NCI-H187 (cell line): ENCODE measurements at places on chromosomes 1 and 21.

DNA sequence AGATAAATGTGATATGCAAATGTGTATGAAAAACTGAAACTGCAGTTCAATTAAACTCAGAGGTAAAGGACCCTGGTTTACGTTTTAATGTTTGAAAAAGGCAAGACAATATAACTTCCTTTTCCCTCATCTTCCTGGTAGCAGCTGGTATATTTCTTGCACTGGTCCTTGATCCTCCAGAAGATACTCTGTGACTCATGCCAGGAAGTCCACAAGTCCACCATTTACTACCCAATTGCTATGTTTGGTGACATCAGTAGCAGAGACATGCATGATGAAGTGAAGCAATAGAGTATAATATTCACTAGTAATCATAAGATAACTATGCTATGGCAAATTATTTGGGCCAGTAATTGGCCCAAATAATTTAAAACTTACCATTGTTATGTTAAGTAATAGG is 774.5 kb upstream of the NEGR1 start:
- DNase-seq = no peak

- DNase-seq = no peak
Observed at GRCh38 chr1:100862591-100862990, 32.1 kb downstream of the EXTL2 start.

DNA sequence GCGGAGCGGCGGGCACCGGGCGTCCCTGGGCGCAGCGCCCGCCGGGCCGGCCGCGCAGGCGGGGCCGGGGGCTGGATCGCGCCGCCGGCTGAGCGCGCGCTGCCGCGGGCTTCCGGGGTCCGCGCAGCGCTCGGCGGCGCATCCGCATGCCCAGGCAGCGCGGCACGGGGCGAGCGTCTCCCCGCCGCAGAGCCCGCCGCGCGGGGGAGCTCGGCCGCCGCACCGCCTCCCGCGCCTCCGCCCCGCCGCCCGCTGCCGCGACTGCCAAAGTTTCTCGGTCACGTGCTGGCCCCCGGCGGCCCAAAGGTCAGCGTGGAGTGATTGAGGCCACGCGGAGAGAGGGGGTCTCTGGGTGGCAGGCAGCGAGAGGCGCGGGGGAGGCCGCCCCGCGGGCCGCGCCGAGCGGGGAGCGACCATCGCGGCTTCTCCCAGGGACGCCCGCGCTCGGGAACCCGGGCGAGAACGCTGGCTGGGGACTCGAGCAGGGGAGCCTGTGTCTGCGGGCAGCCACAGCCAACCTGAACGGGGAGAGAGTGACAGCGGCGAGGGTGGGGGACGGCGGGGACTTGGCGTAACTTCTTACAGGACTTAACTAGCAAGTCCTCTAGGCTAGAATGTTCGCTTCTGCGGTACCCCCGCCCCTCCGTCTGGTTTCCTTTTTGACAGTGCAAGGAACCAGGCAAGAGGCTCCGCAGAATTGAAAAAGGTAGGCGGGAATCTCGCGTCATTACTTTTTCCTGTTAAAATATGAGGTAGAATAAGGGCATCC is at the start of gene ILDR2:
Gene ILDR2, minus strand, starts transcription at position 180 of the 769 bp plus-strand sequence. CDS start 272 bp downstream, outside the sequence.
- DNase-seq = peak; percentile 55

DNA sequence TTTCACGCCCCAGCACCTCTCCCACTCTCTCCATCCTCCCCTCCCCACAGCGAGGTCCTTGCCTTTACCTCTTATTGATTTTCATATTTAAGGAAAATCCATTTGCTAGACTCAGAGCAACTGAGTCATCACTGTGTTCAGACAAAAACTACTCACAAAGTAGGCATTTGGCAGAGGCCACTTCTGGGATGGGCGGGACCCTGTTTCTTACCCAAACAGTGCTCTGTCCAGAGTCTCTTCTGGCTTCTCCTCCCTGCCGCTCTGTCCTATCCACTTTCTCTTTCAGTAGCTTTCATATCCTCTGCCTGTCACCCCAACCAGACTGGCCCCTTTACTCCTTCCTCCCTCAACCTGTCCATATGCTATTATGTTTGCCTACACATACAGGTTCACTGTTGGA is 2.4 kb upstream of the NAV1 start:
- DNase-seq = no peak

- no peak for DNase-seq
Observed at GRCh38 chr1:234823191-234824176, 213.5 kb upstream of the IRF2BP2 start.

DNA sequence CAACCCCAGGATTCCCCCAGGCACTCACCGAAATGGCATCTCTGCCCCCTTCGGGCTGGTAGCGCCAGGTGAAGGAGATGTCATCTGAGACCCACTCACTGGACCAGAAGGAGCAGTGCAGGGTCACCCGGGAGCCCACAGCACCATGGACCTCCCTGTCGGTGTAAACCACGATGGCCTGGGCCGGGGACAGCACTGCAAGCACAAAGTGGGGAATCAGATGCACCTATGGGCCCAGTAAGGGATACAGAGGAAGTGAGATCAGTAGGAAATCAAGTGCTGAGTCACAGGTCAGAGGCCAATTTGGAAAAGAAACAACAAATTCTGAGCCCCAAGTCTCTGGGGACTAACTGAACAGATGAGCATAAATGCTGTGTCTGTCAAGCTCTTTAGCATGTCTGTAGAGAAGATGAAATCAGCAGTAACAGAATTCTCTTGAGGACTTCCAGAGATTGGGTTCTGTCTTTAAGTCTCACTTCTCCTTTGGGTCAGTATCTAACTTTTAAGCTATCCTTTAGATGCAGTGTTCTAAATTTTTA is 2.5 kb downstream of the MPZ start:
- DNase-seq = no peak

DNA sequence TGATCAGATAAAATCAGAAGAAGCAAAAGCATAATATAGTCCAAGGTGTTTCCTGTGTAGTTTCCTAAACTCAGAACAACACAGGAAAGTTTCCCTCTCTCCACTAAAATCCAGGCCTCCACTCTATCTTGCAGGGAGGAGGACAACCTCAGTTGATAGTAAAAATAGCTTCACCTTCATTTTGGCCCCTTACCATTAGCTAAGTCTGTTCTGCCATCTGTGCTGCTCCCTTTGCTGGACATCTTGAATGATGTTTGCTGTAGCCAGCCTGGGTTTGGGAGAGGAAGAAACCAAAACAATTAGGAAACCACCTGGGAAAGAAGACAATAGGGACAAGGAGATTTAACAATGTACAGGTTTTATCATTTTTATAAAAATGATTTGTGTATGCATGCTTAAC is 18.6 kb downstream of the DCAF8 start:
- no peak for DNase-seq

DNA sequence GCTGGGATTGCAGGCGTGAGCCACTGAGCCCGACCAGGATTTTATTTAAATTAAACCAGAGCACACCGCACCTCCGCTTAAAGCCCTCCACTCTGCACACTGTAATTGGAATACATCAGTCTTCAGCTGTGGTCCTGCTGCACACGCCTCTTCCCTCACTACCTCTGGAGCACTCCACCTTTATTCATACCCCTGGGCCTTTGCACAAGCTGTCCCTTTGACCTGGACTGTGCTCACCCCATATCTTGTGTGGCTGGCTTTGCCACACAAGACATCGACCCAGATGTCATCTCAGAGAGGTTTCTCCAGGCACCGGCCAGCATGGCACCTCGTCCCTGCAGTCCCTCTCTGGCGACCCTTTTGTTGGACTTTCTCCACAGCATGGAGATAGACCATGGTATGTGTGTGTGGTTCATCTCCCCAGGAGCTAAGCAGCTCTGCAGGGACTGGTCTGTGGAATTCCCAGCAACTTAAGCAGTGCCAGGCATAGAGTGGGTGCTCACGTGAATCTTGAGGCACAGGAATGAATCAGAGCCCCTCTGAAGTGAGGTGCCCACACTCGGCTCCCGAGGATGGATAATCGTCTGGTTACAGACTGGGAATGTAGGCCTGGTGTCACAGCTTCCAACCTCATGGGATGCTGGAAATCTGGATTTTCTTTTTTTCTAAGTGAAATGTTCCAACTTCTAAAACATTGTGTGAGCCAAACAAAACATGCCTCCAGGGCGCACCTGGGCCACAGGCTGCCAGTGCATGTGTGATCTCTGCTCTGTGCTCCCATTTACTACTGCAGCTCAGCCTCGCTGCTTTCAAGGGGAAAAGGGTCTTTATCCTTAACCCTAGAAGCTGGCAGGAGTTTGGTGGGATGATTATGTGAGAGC is 61.9 kb downstream of the EVA1C start:
- no peak for DNase-seq

GRCh38 chr1:180785887-180786286 is 126.8 kb upstream of the KIAA1614 start:
- DNase-seq = no peak

DNA sequence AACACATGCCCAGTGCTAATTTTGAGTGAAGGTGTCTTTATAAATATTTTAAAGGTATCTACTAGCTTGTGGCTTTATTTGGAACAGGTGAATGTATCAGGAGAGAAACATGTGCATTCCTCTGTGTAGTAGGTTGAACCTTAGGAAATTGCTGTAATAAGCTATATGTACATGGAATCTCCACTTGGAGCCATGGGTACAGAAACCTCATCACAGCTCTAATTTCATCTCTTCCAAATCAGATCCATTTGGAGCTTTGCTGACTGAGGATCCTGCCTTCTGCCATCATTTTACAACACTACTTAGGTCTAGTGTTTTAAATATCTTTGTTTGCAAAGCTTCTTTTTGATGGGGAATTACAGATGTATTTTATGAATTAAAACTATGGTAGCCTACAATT is 2.1 kb downstream of the KCNK2 start:
- DNase-seq = no peak

DNA sequence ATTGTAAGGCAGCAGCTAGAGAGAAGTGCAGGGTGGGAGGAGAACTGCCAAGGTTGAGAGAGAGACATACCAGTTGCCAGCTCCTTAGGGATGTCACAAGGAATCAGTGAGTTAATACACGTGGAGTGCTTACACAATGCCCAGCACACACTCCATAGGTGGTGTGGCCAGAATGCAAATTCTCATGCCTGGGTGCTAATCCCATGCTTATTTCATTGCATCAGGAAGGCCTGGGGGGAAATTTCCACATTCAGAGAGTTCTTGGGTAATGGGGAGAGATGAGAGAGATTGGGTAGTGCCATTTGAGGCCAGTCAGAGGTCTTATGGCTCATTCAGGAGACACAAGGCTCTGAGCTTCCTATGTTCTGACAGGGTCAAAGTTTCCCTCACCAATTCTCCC is 38.7 kb downstream of the GJA5 start:
- no peak for DNase-seq

- DNase-seq = no peak
Observed at GRCh38 chr1:53860967-53861411, 22.9 kb upstream of the NDC1 start.

DNA sequence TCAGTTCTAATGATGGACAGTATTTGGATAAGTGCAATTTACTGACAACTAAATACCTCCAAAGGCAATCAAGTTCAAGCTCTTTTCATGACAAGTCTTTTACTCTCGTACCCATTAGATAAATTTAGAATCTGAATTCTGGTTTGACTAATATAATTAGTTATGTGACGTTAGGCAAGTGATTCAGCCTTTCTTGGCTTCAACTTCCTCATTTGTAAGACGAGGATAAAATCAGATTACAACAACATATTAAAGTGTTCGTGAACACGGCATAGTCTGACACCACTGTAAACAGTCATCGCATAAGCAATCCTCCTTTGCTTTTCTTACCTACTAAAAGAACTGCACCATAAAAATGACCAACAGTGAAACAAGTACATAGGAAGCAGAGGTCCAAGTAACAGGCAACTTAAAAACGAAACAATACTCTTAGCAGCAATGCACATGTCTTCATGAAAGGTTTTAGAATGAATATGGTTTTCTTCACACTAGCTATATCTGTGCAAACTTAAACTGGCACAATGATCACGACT is 25.7 kb downstream of the COA6 start:
- DNase-seq = no peak

GRCh38 chr1:10973552-10973951 is 38.9 kb upstream of the TARDBP start:
- no peak for DNase-seq

DNA sequence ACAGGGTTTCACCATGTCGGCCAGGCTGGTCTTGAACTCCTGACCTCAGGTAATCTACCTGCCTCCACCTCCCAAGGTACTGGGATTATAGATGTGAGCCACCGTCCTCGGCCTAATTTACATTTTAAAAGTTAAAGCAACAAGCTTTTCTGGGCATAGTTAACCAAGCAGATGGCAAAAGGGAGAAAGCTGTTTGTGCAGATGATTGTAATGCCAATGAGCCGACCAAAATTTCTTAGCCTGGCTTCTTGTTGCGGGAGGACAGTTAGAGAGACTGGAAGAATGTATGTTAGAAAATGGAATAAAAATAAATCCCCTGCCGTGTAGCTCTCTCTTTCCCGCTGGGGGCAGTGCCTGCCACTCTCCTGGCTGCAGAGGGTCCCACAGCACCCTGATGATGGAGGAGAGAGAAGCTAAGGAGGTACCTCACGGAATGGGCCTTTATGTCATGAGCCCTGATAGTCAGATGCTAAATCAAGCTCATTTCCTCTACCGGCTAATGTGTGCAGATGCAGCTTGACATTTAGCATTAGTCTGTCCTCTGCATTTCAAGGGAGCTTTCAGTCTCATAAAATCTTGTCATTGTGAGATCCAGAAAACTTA is 87.2 kb downstream of the HHAT start:
- no peak for DNase-seq

- DNase-seq = peak; percentile 77
Observed at GRCh38 chr1:18539171-18539570, 58.4 kb downstream of the KLHDC7A start.

- DNase-seq = no peak
Observed at GRCh38 chr1:23787701-23788100, 3.2 kb upstream of the LYPLA2 start.

- DNase-seq = no peak
Observed at GRCh38 chr1:185480545-185480944, 163.5 kb upstream of the IVNS1ABP start.

- DNase-seq = no peak
Observed at GRCh38 chr1:224173523-224173922, 9.5 kb upstream of the DEGS1 start.

DNA sequence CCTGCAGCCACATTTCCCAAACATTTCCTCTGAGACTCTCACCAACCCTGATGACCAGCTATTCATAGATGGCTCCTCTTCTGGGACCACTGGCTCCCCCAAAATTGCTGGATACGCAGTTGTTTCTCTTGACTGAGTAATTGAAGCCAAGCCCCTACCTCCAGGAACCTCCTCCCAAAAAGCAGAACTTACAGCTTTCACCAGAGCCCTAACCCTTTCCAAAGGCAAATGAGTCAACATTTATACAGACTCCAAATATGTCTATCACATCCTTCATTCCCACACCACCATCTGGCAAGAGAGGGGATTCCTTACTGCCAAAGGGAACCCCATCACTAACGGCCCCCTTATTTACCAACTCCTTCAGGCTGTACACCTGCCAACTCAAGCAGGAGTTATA is 20.3 kb upstream of the CA6 start:
- DNase-seq = no peak

- no peak for DNase-seq
Observed at GRCh38 chr1:86035101-86035500, 121.5 kb downstream of the COL24A1 start.

GRCh38 chr1:198788561-198789064 is 149.8 kb downstream of the PTPRC start:
- DNase-seq = no peak

- DNase-seq = no peak
Observed at GRCh38 chr1:32933742-32934322, 30.8 kb downstream of the RNF19B start.
